ENCODE measurements at places on chromosomes 13 and 19.

- no peak for DNase-seq
Observed at GRCh38 chr13:76892488-76892887, 6.3 kb upstream of the KCTD12 start.

DNA sequence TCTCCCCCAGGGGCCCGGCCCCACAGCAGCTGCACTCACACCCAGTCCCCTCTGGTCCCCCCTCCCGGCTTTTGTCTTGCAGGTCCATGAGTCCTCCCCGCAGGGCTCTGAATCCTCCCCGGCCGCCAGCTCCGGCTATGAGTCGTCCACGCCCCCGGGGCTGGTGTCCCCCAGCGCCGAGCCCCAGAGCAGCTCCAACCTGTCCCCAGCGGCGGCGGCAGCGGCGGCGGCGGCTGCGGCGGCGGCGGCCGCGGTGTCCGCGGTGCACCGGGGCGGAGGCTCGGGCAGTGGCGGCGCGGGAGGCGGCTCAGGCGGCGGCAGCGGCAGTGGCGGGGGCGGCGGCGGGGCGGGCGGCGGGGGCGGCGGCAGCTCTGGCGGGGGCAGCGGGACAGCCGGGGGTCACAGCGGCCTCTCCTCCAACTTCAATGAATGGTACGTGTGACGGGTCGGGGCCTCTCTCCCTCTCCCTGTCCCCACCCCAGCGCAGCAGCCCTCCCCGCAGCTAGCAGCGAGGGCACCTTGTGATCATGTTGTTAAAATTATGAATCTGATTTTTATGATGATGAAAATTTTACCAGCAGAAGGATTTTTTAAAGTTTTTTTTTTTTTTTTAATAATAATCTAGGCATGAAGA lies 3.8 kb downstream of the ZIC2 start:
- no peak for DNase-seq

GRCh38 chr13:33096886-33097605 lies 80.8 kb downstream of the KL start:
- DNase-seq, result no peak

GRCh38 chr19:45097776-45098520 lies 5.0 kb downstream of the PPP1R37 start:
- DNase-seq, result no peak

GRCh38 chr13:20779405-20779804 lies 5.6 kb upstream of the EEF1AKMT1 start:
- DNase-seq, result no peak

- no peak for DNase-seq
Observed at GRCh38 chr13:103029798-103030197, 36.4 kb downstream of the SLC10A2 start.

DNA sequence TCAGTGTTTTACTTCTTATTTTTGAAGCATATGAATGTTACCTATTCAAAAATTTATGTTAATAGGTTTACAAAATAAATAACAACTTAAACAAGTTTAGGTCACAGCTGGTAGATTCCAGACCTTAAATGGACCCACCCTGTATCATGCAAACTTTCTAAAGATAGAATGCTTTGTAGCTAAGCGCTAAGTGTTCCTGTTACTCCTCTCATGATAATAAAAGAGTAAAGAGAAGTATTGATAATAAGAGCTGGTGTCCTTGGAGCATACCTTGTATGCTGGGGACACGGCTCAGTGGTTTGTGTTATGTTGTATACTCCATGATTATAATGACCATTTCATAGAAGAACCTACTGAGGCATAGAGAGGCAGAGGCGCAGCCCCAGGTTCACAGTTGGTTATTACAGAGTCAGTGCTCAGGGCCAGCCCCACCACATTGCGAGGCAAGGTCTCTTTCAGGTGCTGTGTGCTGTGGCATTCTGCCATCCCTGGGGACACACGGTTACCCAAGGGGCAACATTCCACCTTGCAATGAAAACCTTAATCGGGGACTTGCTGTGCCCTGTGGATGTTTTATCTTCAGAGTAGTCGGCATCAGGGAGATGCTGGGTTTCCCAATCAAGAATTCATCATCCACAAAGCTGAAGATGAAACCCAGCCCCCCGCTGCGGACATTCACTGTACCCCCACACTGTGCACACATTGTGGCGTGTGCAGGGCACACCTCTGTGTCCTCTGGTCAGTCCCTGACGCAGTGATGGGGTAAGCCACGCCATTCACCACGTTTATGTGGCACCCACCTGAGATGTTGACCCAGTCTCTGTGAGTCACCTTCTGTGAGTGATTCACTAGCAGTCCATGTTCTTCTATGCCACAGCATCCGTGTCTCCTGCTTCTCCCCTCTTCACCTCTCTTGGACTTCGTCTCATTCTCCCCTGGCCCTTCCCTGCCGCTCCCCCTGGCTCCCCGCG lies 186.7 kb downstream of the COL4A1 start:
- DNase-seq, result no peak

DNA sequence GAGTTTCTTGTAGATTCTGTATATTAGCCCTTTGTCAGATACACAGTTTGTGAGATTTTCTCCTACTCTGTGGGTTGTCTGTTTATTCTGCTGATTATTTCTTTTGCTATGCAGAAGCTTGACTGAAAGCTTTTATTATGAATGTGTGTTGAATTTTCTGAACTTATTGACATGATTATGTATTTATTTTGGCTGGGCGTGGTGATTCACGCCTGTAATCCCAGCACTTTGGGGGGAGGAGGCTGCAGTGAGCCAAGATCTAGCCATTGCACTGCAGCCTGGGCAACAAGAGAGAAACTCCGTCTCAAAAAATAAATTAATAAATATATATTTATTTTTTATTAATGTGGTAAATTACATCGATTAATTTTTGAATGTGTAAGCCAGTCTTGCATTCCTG lies 78.9 kb downstream of the DNAJC15 start:
- DNase-seq, result no peak

GRCh38 chr19:2426611-2427428 lies 566 bp downstream of the TIMM13 start:
- peak; percentile 52 for DNase-seq

DNA sequence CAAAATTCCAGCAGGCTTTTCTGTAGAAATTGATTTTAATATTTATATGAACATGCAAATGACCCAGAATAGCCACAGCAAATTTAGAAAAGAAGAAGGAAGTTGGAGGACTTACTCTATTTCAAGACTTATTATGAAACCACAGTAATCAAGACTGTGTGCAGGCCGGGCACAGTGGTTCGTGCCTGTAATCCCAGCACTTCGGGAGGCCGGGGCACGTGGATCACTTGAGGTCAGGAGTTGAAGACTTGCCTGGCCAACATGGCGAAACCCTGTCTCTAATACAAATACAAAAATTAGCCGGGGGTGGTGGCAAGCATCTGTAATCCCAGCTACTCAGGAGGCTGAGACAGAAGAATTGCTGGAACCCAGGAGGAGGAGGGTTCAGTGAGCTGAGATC lies 6.0 kb upstream of the FFAR2 start:
- no peak for DNase-seq

DNA sequence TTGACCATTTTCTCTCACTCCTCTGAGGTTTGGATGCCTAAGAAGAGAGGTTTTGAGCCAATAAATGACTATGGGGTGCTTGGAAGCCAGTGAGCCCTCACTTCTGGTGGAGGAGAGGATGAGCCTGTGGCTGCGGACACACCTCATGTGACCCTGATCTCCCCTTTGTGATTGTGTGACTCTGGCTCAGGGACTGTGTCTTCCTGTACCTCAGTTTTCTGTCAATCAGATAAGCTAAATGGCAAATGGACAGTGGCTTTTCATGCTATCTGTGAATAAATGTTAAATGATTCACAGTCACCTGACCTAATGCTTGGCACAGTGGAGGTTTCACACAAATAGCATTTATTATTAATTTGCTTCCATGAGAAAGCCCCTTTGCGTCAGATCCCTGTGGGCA lies 2.7 kb downstream of the PSG8 start:
- no peak for DNase-seq

DNA sequence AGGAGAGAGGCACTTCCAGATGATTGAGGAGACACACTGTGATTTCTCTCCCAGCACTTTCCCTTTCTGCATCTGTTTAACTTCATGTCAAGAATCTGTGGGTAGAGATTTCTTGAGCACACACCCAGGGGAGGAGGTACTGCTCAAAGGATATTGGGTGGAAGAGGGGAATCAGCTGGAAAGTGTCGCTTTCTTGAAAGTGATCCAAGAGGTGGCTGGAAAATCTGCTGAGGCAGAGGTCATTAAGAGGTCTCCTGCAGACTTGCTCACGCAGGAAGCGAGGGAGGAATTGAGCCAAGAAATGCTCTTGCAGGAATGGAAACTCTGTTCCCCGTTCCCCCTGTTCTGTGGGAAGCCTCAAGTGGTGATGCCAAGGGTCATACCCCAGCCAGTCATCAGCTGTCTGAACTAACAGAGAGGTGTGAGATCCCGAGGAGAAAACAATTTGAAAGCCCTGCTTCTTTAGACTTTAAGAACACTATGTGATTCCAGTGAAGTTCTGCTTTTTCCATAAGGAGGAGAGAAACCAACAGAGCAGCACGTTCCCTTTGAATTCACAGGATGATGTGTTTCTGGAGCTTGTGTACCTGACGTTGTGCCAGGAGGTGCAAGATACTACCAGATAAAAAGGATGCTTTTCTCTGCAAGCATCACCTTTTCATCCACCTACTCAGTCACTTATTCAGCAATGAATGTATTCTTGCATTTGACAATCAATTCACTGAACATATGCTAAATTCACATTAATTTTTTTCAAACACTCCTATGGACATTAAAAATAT lies 163.4 kb upstream of the GPR12 start:
- DNase-seq, result no peak

GRCh38 chr19:33687481-33688170 lies 65.9 kb downstream of the CHST8 start:
- DNase-seq, result no peak

- DNase-seq, result no peak
Observed at GRCh38 chr13:80668452-80668851, 327.5 kb upstream of the SPRY2 start.

DNA sequence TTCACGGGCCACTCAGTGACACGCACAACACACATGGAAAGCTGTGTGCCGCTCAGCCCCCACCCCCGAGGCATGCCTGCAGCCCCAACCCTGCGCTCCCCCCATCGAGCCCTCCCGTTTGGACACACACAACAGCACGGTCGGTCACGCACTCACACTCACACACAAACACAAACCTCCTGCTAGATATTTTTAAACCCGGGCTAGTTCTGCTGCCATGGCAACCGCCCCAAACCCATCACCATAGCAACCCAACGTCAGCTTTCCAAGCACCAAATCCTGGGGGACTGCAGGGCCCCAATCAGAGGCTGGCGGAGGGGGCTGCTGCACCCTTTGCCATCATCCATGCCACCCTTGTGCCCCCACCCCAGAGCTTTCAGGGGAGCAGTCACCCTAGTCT lies 2.5 kb upstream of the NOVA2 start:
- no peak for DNase-seq

Measured in stimulated activated CD4-positive, alpha-beta T cell treated with anti-CD3 and anti-CD28 coated beads, TNF-alpha, amount 100 ng/mL, for 24 hours (primary cell).